Left colon (tissue), 2 donors: ENCODE measurements at places on chromosomes 11 and 22. TPM values are rescaled to one million over a fixed set of nuclear protein-coding genes. Genes with fewer than 3 reads are reported as not detected.

GRCh38 chr11:111549196-111549868 is 8.8 kb downstream of the LAYN start:
- no peak for DNase-seq

DNA sequence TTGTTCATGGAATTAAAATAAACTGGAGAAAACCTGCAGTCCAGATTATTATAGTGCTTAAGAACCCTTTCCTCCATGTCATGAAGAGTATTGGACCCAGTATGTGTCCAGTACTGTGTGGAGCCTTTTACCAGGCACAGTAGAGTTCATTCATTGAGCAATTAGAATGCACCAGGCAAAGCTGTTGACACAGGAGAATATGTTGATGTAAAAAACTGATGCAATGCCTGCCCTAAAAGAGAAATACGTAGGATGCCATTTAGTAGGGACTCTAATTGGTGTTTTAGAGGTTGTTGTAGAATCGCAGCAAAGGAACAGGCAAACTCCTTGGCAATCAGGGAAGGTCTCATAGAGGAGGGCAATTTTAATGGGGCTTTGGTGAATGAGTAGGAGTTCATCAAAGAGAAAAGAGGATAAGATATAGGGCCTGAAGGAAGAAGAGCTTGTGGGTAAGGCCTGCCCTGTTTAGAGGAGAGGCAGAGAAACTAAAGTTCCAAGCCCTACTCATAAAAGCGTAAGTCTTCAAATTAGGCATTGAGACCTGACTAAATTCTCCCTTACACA is 126.4 kb downstream of the SEZ6L start:
- DNase-seq, result no peak

- DNase-seq, result no peak
Measured at GRCh38 chr11:2899080-2899783, 13.7 kb upstream of the CDKN1C start.

DNA sequence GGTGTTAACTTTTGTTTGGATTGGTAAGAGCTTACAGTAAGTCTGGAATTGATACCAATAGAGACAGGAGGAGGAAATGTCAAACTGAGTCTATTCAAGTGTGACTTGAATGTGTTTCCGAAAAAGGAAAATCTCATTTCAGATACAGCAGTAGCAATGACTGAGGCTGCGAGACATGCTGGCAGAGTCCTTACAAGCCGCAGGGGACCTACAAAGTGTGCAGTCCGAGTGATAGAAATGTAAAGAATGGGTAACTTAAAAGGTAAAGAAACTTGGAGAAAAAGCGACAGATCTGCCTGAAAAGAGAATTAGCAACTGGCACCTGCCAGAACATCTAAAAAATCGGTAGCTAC is 444 bp downstream of the CWF19L2 start:
- DNase-seq, result no peak

DNA sequence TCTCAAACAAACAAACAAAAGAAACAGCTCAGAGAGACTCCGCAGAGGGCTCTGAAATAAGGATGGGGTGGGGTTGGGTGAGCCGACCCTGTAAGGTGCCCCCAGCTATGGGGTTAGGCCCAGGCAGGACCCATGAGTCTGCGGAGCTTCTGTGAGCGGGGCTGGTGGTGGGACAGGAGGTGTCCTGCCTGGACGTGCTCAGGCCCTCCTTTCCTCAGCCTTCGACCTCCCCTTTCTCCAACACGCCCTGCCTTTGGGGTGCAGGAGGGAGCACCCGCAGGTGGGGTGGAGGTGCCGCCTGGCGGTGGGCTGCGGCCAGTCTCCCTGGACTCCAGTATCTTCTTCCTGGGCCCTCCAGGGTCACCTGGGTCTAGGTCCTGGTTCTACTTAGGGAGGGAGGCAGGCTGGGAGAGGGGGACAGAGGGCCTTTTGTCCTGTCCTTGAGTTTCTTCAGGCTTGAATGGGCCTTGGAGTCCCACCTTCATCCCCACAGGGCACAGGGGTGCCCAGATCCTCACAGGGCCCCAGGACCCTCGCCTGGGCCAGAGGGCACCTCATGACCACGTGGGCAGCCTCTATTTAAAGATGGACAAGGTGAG is 12.3 kb downstream of the PRR33 start:
- DNase-seq, result no peak

DNA sequence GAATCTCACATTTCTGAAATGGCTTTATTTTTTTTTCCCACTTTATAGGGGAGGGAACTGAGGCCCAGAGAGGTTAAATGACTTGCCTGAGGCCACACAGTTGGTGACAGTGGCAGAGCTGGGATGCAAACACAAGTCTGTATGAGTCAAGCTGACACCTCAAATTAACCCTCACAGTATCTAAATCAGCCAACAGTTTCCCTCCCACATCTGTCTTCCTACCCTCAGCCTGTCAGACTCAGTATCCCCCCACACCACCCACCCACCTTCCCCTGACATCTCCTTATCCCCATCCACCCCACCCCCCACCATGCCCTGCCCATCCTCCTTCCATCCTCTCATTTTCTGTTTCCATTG is 95.2 kb downstream of the TP53I11 start:
- DNase-seq, result no peak

- DNase-seq, result peak; percentile 73
Measured at GRCh38 chr11:61791737-61792309, 576 bp downstream of the TMEM258 start.

DNA sequence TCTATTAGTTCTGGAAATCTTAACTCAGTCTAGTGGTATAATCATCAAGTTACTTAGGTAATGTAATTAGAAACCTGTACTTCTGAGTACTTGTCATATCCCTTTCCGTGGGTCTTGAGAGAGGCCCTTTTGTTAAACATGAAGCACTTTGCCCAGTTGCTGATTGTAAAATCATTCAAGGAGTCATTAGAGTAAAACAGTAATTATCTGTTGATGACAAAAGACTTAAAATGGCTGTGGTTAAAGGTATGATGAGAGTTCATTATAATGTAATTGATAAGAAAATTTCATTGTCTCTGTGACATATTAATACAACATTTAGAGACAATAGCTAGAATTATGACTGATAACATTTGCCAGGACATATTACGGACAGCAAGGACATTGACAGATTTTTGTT is 34.3 kb downstream of the PRR5L start:
- DNase-seq, result no peak

DNA sequence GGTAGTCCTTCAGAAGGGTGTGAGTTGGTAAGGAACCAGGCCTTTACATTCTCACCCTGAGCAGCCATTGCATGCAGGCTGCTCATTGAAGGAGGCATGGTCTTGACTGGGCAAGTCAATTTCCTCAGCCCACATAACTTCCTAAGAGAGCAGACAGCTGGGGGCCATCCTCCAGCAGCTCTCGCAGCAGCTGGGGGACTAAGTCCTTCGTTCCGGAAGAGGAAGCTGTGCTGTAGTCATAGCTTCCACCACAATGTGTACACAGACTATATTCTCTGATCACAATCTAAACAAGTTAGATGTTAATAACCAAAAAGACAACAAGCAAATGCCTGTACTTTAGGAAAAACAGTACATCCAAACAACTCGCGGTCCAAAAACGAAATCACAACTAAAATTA is 30.1 kb upstream of the MPPED1 start:
- no peak for DNase-seq

GRCh38 chr11:69296890-69297786 is 3.2 kb downstream of the MYEOV start:
- DNase-seq, result peak; percentile 92

DNA sequence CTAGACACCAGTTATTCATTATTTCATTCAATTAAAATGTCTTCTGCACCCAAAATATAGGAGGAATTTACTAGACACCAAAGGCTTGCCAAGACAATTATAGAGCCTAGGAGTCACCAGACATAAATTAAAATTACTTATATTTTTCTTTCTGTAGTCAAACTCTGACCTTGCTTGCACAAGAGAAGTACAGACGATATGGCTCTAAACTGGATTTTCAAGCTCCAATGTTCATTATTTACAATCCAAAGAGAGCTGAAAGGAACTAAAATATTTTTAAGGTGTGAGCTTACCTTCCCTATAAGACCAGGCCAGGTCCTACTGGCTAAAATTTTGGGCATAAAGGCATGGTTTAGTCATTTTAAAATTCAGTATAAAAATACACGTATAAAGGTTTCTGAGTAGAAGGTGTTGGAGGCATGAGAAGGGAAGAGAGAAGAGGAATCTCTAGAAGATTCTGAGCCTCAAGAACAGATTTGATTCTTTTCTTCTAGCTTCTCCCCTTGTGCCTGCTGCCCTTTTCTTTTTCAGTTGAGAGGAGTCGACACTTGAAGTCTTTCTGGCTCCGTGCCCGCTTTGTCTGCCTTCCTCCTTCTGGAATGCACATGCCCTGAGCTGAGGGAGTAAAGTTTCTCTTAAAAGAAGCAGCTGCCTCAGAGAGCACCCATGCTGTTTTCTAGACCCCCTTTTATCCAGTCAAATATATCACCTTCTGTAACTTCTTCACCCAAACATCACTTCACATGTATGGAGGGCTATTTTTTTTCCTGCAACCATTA is 13.5 kb downstream of the C11orf97 start:
- DNase-seq, result peak; percentile 82

DNA sequence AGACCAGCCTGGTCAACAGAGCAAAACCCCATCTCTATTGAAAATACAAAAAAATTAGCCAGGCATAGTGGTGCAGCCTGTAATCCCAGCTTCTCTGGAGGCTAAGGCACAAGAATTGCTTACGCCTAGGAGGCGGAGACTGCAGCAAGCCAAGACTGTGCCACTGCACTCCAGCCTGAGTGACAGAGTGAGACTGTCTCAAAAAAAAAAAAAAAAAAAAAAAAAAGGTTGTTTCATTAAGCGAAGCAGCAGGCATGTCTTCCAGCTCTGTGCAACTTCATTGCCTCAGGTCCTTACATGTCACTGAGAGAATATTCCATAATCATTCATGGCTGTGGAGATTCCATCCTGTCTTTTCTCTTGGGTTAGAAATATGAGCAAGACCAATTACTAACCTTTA is 16.9 kb downstream of the GAB2 start:
- no peak for DNase-seq

- DNase-seq, result no peak
Measured at GRCh38 chr11:105577641-105578040, 32.2 kb upstream of the GRIA4 start.

- no peak for DNase-seq
Measured at GRCh38 chr11:5679811-5680210, 5.1 kb downstream of the TRIM5 start.

DNA sequence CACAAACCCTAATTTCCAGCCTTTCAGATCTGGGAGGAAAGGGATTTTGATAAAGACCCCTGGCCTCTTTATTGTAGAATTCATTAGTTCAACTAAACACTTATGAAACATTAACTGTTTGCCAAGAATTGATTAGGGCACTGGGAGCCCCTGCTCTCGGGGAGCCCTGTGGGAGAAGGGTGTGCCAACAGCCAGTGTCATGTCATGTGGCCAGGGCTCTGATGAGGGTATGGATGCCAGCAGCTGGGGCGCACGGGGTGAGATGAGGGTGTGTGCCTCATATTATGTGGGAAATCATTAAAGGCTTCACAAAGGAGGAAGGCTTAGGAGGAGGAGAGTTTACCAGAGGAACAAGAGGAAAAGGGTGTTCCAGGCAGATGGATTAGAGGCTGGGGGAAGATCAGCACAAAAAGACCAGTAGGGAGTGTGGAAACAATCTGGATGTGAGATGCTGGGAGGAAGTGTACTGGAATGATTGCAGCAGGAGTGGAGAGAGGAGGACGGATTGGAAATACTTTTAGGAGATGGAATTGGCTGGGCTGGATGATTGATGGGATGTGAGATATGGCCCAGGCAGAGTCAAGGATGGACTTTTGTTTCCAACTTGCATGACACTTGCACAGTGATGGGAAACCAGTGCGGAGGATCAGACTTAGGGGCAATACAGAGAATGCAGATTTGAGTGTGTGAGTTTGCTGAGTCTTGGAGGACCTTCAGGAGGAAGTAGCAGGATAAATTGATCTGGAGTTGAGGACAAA is 137.8 kb downstream of the CSNK2A3 start:
- no peak for DNase-seq

GRCh38 chr11:90698238-90698637 is 475.4 kb upstream of the CHORDC1 start:
- DNase-seq, result no peak

GRCh38 chr11:132037956-132038355 is 667.5 kb downstream of the NTM start:
- DNase-seq, result no peak

DNA sequence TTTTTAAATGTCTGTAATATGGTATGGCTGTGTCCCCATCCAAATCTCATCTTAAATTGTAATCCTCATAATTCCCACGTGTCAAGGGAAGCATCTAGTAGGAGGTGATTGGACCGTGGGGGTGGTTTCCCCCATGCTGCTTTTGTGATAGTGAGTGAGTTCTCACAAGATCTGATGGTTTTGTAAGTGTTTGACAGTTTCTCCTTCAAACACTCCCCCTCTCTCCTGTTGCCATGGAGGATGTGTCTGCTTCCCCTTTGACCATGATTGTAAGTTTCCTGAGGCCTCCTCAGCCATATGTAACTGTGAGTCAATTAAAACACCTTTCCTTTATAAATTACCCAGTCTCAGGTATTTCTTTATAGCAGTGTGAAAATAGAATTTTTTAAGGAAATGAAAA is 31.1 kb upstream of the CD44 start:
- no peak for DNase-seq

GRCh38 chr11:118791961-118792569 is 1.1 kb upstream of the DDX6 start:
- DNase-seq, result peak; percentile 52

GRCh38 chr11:98871690-98872089 is 149.1 kb upstream of the CNTN5 start:
- no peak for DNase-seq

DNA sequence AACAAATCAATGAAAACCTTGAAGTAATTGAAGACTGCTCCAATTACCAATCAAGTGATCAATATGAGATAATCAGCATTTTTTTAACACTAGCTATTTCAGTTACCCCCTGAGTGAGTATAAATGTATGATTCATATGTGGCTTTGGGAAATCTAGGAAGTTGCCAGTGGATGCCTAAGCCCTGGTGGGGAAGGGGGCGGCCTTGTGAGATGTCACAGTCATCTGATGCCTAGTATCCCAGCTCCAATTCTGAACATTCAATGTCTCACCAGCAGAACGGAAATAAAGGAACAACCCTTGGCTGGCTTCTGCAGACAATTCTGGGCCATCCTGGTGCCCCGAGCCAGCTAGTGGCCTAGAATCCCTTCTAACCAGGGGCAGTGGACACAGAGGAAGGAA is 58.5 kb upstream of the TIMP3 start:
- no peak for DNase-seq

DNA sequence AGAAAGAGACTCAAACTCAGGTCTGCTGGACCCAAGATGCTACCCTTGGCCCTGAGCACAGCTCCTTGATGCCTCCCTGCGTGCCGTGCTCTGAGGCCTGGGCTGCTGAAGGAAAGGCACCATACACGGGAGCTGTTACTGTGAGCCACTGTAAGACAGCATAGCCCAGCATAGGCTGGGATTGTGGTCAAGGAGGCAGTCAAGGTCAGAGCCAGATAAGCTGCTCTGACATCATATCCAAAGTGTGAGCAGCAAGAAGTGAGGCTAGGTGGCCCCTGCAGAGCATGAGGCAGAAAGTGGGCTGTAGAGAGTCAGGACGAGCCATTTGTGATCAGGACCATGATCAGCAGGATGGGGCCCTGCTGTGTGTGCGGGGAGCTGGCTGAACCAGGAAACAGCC is 7.7 kb downstream of the SLC22A8 start:
- no peak for DNase-seq

Gene RIMBP3B
- not detected for total RNA-seq

Gene NOL12
- 30.3 TPM for total RNA-seq

Gene TCN1
- not detected for total RNA-seq

Gene SYT8
- total RNA-seq, result 0.75 TPM

Gene BATF2
- total RNA-seq, result 17.6 TPM

Gene PDHX
- total RNA-seq, result 51.8 TPM

Gene ZBTB16
- 75.1 TPM for total RNA-seq

Gene XKR3
- total RNA-seq, result not detected

Gene C11orf91
- total RNA-seq, result not detected

Gene NFAM1
- total RNA-seq, result 2.9 TPM

Gene PATE4
- not detected for total RNA-seq
